ENCODE measurements at places on chromosomes 7 and 10.

DNA sequence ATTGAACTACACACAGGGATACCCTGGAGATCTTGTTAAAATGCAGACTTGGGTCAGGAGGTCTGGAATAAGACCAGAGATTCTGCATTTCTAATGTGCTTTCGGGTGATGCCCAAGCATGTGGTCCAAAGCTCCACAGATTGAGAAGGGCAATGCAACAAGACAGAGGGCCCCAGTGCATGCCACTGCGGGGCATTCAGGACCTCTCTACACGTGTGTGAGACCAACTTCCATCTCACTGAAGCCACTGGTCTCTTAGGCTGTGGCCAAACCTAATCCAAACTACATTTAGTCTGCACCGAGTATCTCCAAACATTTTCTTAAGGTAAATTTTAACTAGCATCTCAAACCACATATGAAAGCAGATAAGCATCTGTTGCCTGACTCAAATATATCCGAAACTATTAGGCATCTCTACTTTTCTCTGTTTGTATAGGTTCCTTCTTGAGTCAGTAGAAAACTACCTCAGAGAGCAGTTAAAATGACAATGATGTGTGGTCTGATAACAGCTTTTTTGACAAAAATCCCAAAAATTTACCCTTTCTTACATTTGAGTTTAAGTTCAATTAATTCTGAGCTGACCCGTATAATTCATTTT, 107.5 kb downstream of the ELMO1 start:
- no peak for DNase-seq

GRCh38 chr7:149471289-149471953, 10.6 kb upstream of the ZNF777 start:
- no peak for DNase-seq

DNA sequence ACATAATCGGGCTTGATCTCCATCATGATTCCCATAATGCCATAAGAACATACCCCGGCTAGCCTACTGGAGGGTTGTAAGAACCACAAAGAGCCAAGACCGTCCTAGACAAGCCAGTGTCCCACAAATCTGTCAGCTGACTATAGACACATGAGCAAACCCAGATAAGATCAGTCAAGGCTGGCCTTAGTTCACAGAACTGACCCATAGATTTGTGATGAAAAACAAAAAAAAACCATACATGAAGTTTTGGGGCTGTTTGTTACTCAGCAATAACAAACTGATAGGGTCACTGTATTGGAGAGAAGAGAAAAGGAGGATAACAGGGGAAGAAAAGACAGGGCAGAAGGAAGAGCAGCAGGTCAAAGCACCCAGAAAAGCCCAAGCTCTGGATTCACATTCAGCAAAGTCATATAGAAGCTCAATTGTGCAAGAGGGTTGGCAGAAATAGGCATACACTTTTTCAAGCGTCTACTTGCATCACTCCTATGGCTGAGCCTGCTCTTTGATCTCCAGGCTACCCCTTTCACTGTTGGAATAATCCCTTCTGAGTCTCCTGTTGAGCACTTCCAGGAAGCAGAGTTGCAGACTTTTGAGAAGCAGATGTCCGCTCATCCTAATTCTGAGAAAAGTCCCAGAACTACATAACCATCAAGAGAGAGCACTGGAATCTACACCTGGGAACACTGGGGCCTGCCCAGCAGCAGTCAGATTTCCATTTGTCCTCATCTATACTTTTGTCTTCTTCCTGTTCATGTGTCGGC, 122.0 kb upstream of the HABP2 start:
- no peak for DNase-seq

DNA sequence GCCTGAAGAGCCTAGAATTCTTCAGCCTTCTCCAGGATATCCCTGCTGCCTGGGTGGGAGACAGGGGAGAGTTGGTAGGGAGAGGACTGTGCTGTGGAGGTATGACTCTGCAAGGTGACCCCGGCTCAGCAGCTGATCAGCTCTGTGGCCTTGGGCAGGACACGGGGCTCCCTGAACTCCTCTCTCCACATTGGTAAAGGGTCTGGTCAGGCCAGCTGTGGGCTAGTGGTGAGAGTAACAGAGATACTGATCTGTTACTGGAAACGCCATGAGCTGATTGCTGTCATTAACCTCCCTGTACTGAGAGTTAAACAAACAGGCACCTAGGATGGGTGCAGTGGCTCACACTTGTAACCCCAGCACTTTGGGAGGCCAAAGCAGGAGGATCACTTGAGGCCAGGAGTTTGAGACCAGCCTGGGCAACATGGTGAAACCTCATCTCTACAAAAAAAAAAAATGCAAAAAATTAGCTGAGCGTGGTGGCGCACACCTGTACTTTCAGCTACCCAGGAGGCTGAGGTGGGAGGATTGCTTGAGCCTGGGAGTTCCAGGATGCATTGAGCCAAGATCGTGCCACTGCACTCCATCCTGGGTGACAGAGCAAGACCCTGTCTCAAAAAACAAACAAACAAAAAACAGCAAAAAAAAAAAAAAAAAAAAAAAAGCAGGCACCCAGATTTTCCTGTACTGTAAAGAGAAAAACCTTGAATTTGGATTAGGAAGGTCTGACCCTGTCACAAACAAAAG, 151.5 kb downstream of the CUX1 start:
- no peak for DNase-seq

GRCh38 chr10:102233997-102234396, 7.3 kb downstream of the PITX3 start:
- DNase-seq, result no peak

- DNase-seq, result no peak
Measured at GRCh38 chr7:138396251-138397070, 63.6 kb upstream of the TRIM24 start.

GRCh38 chr7:117675497-117676435, 195.9 kb downstream of the CFTR start:
- no peak for DNase-seq

DNA sequence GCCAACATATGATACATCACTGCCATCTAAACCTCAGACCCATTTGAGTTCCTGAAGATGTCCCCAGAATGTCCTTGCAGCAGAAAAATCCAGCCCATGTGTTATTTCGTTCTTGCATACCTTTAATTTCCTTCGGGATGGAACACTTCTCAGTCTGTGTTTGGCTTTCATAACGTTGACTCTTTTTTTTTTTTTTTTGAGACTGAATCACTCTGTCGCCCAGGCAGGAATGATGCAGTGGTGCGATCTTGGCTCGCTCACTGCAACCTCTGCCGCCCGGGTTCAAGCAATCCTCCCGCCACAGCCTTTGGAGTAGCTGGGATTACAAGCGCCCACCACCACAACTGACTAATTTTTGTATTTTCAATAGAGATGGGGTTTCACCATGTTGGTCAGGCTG, 148.8 kb upstream of the TNRC18 start:
- no peak for DNase-seq

GRCh38 chr7:92697012-92697411, 106.8 kb upstream of the FAM133B start:
- DNase-seq, result no peak

DNA sequence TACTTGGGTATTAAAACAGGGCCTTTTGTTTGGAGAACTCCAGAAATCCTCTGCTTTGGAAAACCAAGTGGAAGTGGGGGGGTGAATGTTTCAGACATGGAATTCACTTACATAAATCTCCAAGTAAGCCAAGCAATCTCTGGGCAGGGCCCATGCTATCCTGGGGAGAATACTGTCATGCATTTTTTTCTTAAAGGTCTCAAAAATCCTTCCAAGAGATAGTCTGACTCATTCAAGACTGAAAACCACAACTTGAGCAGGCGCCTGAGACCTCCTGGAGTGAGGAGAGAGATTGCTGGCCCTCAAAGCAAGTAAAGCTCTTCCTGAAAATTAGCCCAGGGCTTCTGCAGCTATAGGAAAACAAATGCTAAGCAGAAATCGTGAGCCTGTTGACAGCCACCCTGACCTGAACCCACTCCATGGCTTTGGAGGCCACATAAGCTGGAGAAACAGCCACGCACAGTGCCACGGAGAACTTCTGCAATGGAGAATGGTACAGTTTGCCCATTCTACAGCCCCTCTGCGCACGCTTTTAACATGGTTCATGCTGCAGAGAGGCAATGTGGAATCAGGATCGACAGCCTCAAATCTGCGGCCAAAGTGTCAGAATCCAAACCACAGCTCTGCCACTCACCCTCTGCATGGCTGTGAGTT, 203.1 kb upstream of the AUTS2 start:
- DNase-seq, result peak; percentile 90

DNA sequence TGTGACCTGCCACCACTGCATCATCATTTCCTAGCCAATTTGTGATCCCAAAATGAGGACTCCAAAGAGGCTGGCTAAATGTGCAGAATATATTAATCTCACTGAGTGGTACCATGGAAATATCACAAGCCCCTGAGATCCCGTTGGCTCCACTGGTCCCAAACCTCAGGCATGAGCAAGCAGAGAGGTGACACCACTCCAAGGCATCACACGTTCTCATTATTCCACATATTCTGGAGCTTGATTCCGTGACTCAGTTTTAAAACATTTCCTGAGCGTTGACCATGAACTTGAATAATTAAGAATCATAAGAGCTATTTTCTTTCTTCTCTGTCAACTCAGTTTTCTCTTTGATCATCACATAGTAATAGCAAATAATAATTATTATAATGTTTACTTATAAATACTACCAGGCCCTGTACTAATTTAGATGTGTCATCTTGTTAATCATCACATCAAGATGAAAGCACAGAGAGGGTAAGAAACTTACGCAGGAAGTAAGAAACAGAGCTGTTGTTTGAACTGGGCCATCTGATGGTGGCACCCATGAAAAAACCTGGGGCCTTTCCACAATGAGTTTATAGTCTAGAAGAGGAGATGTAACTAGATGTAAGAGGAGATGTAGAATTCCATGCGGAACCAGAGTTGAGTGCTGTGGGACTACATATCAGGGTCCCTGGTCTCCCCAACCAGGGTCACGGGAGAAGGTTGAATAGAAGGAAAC, 3.5 kb downstream of the APBB1IP start:
- no peak for DNase-seq

DNA sequence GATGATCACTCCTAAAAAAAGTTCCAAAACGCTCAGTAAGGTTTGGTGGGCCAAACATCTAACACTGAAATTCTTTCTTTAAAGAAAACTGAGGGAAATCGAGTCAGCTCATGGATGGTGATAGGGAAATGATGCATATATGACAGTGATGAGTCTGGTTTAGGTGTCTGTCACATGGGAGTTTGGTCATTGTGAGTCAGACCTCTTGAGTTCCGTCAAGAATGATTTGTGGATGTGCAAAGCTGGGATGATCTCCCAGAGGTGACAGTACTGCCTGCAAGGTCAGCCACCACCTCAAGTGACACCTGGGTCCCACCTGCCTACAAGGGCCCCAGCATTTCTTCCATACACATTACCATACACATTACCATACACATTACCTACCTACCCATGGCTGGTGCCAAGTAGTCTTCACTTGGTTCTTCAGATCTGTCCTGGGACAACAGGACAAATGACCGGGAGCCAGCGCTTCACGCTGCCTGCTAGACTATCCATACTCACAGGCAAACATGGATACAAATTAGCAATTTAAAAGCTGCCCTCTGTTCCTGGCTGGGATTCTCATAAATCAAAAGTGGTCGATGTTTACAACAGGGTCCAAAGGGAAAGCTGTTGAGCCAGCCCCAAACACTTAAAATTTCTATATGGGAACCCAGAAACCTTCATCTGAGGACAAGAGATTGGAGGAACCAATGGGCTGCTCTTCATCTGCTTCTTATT, 128.4 kb downstream of the ADAM12 start:
- DNase-seq, result no peak

DNA sequence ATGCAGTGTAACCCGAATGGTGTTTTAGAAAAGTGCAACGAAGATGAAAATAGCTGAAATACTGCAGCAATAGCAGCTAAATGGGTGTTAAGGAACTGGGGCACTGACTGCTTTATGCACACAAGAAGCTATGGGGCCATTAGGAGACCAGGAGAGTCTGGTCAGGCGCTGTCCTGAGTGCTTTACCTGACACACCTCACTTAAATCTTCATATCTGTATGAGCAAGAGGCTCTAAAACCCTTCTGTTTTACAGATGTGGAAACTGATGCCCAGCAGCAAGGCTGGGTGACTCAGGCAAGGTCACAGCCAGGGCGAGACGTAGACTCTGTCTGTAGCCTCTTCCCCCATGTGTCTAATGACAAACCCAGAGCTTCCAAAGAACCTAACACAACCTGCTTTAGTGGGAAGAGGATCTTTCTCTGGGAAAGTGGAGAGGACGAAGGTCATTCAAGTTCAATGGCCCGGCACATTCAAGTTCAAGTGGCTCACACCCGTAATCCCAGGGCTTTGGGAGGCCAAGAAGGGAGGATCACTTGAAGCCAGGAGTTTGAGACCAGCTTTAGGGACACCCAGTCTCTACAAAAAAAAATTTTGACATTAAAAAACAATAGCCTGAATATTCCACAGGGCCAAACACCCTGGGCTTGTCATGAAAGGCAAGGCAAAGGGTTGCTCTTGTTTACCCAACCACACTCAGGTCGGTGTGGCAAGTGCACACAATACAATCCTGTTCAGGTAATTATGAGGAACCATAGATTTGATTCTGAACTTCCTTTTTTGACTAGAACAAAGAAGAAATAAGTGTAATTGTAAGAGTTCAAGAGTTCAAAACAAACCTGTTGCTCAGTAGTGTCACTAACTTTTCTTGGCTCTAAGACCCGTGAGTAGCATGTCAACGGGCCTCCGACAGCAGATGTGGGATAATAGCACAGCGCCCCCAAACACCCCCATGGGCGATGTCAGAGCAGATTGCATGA, 53.7 kb upstream of the KLF6 start:
- DNase-seq, result no peak

- DNase-seq, result peak; percentile 55
Measured at GRCh38 chr7:127876393-127876792, 154.8 kb downstream of the LRRC4 start.

DNA sequence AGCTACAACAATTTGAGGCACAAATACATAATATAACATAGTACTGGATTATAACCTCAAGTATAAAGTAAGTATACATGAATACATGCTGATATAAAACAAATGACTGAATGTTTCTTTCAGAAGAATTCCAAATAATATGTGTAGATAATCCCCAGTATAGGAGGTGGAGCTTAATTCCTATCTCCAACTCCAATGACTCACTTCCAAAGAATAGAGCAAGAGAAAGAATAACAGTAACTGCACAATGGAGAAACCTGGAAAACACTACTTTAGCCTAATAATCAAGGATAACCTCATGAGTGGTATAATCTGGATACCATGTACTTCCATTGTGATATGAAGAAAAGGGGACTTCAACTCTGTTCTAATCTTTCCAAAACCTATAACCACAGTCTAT, 13.7 kb upstream of the SEMA3C start:
- peak; percentile 7 for DNase-seq

- DNase-seq, result no peak
Measured at GRCh38 chr10:91434041-91434440, 23.9 kb downstream of the HECTD2 start.

Measured in adipocyte (in vitro differentiated cells).